ENCODE measurements at places on chromosomes 2 and 18.

DNA sequence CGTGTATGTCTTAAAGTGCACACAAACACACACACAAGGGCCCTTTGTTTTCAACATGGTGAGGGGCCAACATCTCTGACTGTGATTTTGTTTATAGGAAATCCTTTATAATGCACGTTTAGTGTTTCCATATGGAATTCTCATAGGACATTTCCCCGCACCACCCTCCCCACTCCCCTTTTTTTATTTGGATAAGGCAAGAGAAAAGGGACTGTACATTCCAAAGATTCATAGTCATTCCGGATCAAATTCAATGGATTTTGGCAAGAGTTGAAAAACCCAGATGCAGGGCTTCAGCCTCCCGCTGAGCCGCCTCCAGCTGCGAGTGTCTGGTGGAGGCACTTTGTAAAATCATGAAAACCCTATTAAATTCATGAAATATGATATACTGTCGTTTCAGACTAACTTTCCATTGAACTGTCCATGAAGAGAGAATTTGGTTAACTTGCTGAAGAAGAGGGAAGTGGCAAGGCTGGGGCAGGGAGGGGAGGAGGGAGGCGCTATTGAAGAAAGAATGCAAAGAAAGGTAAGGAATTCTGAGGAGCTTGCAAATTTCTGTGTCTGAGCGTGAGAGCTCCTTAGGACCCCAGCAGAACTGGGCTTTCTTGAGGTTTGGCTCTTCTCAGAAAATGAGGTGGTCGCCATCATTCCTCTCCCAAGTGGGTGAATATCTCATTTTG, 25.8 kb upstream of the SLC14A2 start:
- no peak for DNase-seq

DNA sequence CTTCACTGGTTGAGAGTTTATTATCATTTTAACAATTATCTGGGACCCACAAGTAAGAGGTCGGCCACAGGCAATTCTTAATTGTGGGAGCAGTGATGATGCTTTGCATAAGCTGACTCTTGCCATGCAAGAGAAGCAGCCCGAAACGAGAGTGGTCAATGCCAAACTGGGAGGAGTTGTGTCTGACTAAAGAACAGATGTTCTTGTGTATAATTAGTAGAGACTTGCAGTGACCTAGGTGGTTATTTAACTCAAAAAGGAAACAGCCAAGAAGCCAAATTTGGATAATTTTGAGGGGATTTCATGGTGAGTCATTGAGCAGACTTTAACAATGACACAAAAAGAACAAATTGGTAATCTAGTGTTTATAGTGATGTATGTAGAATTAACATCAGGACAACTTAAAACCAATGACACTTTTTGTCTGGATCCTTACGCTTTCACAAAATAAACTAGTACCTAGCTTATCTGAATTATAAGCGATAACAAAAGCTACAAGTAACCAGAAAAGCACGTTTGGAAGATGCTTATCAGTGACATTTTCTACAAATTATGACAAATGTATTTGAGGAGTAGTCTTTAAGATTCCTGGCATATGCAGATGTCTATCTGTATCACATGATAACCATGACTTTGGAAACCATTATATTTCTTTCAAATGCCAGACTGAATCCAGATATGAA, 184.7 kb upstream of the DLGAP1 start:
- no peak for DNase-seq

GRCh38 chr18:54852780-54853675, 24.8 kb downstream of the RAB27B start:
- no peak for DNase-seq

GRCh38 chr18:8989017-8989416, 113.5 kb upstream of the NDUFV2 start:
- no peak for DNase-seq

DNA sequence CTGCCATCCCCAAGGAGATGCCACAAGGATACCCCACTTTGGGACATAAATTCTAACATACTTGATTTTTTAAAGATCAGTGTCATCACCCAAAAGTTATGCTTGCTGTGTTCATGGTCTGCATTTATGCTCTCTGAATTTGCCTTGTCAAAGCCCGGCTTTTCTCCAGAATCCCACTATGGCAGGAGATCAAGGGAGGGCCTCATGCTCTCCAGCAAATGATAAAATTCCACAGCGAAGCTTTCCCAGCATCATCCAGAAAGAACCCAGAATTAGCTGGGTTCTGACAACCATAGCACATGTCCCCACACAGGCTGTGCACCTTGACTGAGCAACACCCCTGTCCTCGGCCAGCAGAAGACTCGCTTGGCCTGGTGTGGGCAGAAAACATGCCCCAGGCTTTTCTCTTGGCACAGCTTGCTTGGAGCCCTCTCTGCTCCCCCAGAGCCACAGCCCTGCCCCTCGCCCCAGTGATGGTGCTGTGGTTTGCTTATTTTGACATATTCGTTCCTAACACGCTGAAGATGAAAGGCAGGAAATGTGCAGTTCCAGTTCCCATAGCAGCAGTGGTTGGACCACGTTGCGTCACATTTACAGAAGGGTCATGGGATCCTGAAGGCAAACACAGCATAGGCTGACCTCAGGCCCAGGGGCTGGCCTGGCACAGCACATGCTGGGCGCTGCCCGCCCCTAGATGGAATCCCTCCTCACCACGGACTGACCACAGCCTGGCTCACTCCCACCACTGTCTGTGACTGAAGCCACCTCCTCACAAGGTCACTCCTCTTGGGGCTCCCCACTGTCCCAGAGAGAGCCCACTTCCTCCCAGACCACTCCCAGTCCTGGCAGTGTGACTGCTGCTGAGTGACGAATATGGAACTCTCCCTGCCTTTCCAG, 14.1 kb upstream of the CHRNA1 start:
- peak; percentile 31 for DNase-seq

DNA sequence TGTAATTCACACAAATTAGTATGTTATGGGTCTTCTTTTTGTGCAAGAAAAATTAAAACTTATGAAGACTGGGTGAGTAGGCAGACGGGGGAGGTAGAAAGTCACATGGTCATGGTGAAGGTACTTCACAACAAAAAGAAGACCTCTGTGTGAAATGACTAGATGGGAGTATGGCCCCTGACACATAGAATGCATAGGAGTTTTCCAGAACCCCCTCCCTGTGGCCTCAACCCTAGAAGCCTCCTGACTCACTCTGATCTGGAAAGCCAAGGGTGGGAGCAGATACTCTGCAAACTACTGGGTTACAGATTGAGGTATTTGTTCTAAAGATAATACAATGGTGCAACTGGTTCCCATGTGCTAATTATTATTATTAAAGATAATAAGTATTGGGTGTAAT, 23.2 kb downstream of the SATB2 start:
- no peak for DNase-seq

DNA sequence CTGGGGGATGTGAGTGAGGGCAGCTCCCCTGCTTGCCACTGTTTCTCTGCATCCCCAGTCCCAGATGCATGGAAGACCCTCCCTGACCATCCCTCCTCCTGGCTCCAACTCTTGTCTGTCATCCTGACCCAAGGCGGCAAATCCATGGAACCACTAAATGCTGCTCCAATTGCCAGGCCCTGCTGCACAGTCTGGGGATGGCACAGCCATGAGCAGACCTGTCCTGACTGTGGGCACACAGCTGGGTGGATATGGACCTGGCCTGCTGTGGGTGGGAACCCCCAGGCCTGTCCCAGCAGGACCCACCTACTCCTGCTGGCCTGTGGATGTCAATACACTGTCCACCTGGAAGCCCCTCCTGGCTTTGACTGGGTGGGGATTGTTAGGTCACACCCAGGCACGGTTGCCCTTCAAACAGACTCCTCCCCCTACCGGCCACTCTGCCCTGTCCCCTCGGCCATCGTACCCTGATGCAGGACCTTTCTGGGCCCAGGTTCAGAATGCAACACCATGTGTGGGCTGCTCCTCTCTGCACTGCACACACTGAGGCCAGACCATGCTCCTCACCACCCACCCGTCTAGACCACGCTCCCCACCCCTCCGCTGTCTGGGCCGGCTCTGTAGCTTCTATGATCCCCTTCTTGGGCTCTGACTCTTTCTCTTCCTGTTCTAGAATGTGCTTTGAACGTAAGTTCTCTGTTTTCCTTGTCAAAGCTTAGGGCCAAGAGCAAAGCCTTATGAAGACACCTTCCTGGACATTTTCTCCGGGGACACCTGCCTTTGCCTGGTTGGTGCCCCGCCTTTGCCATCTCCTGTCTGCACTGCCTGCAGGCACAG, 57.9 kb downstream of the INPP5D start:
- no peak for DNase-seq

DNA sequence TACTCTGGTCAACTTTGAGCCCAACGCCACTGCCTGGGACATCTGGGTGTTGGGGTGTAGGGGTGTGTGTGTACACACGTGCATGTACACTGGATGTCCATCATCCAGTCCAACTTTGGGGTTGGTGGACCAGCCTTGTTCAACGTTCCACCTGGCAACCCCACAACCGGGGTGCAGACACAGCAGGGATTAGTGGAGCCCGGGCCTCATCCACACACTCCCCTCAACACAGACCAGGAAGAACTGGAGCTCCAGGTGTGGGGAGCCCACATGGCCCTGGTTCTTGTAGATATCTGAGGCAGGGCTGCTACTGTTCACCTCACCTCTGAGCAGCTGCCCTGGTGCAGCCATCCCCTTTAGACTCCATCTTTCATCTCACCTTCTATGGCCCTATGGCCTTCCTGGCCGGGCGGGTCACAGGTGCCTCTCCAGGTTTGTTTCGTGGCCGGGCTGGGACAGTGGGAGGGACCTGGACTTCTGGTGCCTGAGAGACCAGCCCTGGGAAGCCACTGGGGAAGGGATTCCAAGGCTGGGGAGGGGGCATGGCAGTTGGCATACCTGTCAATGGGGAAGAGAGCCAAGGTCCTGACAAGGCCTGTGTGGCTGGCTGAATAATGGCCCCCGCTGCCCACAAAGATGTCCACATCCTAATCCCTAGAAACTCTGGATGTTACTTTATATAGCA, 7.5 kb downstream of the NEU2 start:
- no peak for DNase-seq

GRCh38 chr2:29917781-29918180, 3.6 kb downstream of the ALK start:
- DNase-seq: no peak

DNA sequence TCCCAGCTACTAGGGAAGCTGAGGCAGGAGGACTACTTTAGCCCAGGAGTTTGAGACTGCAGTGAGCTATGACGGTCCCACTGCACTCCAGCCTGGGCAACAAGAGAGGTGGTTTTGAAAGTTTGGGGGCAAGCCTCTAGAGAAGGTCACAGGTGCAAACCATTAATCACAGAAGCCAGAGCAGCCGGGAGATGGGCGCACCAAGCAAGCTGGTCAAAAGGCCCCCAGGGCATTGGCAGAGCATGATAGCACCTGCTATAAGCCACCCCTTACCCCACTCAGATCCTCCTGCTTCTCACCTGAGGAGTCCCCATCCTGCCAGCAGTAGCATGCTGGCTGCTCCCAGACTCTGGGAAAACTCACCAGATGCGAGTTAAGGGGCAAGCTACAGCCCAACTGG, 116.1 kb upstream of the RAB12 start:
- no peak for DNase-seq

DNA sequence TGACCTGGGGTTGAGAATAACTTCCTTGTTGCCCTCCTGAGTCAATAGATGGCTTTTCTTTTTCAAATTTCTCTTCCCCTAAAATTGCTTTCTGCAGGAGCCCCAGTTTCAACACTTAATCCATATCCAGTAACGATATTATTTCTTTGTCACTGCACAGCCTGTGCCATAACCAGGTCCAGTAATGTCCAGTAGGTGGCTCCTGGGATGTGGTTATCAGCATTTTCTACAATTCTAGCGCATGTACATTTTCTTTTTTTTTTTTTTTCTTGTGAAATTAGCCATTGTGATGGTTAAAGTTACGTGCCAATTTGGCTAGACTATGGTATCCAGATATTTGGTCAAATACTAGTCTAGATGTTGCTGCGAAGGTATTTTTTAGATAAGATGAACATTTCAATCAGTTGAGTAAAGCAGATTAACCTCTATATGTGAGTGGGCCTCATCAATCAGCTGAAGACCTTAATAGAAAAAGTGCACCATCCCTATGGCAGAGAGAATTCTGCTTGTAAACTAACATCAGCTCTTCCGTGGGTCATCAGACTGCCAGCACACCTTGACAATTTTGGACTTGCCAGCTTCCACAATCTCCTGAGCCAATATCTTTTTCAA, 72.9 kb upstream of the SCG2 start:
- no peak for DNase-seq

GRCh38 chr2:196277002-196277401, 105.6 kb upstream of the STK17B start:
- DNase-seq: no peak

- peak; percentile 55 for DNase-seq
These were observed 45.1 kb upstream of the ACAA2 start for GRCh38 chr18:49858309-49859020.

DNA sequence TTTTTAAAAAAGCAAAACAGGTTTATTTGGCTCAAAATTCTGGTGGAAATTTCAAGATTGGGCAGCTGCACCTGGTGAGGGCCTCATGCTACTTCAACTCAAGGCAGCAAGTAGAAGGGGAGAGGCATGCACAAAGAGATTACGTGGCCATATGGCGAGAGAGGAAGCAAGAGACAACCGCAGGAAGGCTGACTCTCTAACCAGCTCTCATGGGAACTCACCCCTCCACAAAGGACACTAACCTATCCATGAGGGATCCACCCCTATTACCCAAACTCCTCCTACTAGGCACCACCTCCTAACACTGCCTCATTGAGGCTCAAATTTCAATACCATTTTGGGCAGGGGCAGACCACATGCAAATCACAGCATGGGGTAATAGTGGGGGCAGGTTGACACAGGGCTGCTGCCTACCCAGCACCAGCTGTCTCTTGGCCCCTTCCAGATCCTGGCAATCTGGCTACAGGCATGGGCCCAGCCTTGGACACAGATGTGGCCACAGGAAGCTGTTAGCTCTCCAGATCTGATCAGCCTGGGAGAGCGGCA, 2.0 kb upstream of the CAPN10 start:
- DNase-seq: no peak

- no peak for DNase-seq
These were observed 42.0 kb upstream of the STK17B start for GRCh38 chr2:196213252-196213980.

GRCh38 chr18:22199005-22199404, 29.6 kb downstream of the GATA6 start:
- no peak for DNase-seq

DNA sequence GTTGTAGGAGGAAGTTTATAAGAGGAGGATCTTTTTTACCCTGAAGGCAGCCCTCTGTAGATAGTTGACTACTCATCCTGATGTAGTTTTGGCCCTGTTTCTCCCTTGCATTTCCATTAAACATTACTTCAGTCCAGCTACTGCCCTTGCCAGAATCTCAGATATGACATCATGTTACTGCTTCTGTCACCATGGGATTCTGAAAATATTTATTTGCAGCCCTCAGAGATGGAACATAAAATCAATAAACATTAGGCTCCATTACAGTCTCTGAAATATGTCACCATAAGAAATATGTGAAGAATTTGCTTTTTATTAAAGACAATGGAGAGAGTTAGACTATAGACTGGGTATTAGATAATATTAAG, 68.7 kb upstream of the STK39 start:
- DNase-seq: no peak

DNA sequence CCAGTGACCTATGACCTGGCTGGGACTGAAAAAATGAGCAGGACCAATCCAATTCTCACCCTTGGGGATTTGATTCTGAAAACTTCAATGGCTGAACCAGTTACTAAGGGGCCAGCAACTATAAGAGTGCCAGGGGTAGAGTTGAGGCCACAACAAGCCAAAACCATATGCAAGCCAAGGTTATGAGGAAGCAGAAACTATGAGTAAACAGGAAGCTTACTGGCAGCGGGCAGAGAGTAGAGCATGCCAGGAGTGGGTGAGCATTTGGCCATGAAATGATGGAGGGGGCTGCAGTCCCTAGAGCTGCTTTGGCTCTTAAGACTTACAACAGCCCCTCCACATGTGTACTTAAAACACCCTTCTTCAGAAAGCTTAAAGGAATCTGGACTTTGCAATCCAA, 82.4 kb downstream of the RBMS1 start:
- DNase-seq: no peak
